Fibroblast of skin of right biceps (primary cell): ENCODE measurements at places on chromosomes 12 and 14.

DNA sequence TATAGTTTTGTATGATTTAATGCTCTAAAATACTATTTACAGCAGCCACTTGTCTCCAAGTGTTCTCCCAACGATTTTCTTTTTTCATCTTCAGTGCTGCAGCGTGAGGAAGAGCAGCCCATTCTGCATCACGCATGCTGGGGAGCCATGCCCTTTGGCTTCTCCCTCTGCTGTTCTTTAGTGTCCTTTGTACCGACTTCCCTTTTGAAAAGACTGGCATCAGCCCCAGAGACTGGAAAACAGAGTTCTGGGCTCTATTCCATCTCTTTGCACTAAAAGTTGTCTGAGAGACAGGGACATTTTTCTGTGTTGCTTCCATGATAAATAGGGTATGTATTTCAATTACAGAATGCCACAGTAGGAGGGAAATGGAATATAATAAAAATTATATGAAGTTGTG, 105.1 kb downstream of the RERG start:
- no peak for DNase-seq

DNA sequence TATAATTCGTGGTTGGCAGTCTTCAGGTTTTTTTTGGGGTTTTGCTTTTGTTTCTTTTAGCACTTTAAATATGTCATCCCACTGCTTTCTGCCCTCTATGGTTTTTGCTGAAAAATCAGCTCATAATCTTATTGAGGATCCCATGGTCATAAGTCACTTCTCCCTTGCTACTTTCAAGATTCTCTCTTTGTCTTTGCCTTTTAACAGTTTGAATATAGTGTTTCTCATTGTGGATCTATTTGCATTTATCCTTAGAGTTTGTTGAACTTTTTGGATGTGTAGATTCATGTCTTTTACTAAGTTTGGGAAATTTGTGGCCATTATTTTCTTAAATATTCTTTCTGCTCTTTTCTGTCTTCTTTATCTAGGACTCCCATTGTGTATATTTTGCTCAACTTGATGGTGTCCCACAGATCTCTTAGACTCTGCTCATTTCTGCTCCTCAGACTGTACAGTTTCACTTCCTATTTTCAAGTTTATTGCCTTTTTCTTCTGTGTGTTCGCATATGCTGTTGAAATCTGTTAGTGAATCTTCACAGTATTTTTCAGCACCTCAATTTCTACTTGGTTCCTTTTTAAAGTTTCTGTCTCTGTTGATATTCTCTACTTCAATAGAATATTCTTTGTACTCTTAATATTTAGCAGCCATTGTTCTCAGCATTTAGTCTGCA, 70.8 kb downstream of the WNK1 start:
- no peak for DNase-seq

DNA sequence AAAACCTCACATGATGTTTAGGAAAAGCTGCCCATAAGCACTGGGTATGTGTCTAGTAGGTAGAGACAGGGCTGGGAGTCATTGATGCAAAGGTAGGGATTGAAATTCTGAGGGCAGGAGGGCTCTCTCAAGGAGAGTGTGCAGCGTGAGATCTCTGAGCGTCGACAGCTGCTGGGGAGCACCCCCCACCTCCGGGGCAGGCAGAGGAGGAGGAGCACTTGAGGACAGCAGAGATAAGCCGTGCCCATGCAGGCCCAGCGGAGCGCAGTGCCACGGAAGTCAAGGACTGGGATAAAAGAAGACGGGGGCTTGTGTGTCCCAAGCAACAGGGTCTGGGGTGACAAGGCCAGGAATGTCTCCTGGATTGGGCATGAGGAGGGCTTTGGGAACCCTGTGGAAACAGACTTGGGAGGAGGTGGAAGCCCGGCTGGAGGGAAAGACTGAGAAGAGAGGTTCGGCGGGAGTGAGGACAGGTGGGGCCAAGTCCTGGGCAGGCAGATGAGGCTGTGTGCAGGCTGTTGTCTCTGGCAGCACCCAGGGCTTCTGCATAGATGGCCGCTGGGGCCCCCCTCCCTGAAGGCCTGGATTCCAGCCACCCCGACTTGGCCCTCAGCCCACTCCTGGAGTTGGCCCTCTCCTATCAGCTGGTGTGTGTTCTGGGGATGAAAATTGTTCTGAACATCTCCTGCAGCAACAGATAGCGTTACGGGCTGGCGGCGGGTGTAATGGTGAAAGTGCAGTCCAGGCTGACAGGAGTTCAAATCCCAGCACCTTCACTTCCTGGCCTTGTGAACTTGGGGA, 1.9 kb downstream of the CACNA2D4 start:
- no peak for DNase-seq

DNA sequence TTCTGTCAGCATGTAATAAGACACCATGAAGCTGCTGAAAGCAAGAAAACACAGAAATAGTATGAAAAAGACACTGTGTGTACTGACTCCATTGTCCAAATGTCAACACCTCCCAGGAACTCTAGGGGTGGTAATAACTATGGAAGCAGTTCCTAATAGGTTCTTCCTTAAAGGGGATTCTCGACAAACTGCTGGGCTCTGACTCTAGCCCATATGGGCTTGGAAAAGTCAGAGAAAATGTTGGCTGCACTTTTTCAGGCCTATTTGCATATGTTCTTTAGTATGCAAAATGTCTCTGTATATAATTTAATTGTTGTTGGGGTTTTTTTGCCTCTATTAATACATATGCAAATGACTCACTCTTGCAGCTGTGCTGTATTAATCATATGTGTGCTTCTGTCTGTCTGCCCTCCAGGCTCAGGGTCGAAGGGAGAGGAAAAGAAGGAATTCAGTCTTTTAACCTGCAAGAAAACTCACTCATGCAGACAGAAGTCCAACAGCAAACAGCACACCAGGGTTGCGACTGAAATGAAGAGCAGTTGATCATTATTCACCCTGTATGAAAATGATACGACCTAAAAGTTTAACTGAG, 317.6 kb downstream of the SOX5 start:
- DNase-seq, result no peak

GRCh38 chr12:26287671-26288381, 92.5 kb downstream of the SSPN start:
- no peak for DNase-seq
